EH (cell line): ENCODE measurements at places on chromosomes 7 and 10.

- no peak for DNase-seq
Measured at GRCh38 chr10:29257784-29258135, 31.1 kb upstream of the LYZL1 start.

GRCh38 chr7:101177644-101178043 lies 2.4 kb downstream of the NAT16 start:
- no peak for DNase-seq

- peak; percentile 6 for DNase-seq
Measured at GRCh38 chr10:96271016-96271815, at the start of gene BLNK. Gene BLNK (minus strand): TSS chr10:96271569. CDS start chr10:96271398, 171 bp downstream.

- no peak for DNase-seq
Measured at GRCh38 chr10:71344154-71344925, 25.3 kb downstream of the SLC29A3 start.

- no peak for DNase-seq
Measured at GRCh38 chr10:73763343-73763742, 18.5 kb upstream of the CHCHD1 start.

GRCh38 chr7:72159911-72160310 lies 252.2 kb downstream of the CALN1 start:
- no peak for DNase-seq

DNA sequence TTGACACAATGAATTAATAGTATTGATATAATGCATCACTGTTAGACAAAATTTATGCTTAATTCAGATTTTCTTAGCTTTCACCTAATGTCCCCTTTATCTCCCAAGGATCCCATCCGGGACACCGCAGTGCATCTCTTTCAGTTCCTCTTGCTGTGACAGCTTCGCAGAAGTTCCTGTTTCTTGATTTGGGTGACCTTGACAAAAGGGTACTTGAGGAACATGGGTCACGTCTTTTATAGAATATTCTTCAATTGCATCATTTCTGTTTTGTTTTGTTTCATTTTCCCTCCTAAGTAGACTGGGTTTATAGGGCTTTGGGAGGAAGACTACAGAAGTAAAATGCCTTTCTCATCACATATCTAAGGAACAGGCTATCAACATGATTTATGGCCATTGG lies 453.2 kb downstream of the DPP6 start:
- DNase-seq: no peak

DNA sequence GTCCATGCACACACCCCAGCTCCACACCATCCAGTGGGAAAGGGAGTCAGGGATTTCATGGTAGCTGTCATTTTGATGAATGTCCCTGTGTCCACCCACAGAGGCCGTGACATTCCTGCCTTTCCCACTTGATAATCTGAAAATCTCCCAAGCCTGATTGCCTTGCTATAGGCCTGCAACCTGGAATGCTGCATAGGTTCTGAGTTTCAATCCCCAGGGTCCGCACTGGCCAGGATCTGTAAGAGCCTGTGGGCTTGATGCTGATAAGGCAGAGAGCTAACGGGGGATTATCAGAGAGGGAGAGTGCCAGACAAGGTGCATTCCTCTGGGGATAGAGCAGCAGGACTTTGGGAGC lies 57.5 kb downstream of the RBM20 start:
- peak; percentile 28 for DNase-seq

DNA sequence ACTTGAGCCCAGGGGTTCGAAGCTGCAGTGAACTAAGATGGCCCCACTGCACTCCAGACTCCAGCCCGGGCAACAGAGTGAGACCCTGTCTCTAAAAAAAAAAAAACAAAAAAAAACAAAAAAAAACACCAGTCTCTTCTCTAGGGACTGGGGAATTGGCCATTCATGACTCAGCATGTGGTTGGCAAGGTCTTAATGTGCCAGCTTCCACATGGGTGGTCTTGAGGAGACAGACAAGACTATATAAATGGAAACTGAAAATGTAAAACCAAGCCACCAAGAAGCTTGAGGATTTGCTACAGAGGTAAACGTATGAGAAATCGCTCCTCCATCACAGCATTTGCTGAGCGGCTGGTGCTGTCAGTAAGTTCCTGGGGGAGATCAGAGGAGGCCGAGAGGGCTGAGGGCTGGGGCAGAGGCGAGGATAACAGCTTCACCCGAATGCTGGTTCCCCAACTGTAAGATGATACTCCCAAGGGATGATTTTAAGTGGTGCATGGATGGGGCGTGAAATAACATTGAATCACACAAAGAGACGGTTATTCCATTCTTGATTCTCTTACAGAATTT lies 128.7 kb downstream of the C10orf105 start:
- no peak for DNase-seq

- DNase-seq: peak; percentile 38
Measured at GRCh38 chr7:77330169-77330882, 85.8 kb downstream of the GSAP start.

GRCh38 chr10:132946-133898 lies 2.0 kb upstream of the ZMYND11 start:
- peak; percentile 91 for DNase-seq

GRCh38 chr10:11772575-11773288 lies 30.6 kb downstream of the ECHDC3 start:
- DNase-seq: no peak

GRCh38 chr10:69846293-69846921 lies 44.7 kb downstream of the COL13A1 start:
- DNase-seq: peak; percentile 38

GRCh38 chr7:159105832-159106811 lies 38.5 kb downstream of the VIPR2 start:
- no peak for DNase-seq

GRCh38 chr10:74244097-74244685 lies 93.2 kb downstream of the ADK start:
- peak; percentile 55 for DNase-seq

GRCh38 chr7:20892776-20893175 lies 106.1 kb upstream of the SP8 start:
- DNase-seq: no peak

DNA sequence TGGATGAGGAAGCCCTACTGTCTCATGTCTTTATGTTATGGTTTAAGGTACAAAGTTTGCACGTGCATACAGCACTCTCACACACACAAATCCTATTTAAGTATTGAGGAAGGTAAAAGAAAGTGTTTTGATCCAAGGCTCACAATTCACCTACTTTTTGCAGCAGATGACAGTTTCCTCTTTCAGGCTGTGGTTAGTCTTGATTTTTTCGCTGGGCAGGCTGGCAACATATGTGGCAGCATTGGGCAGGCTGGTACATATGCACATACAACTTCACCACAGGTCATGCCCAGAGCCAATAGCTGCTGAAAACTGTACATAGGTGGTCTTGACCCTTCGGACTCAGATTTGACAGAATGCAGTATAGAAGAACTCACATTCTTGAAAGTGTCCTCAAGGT lies 29.1 kb upstream of the SDHAF3 start:
- DNase-seq: no peak

- no peak for DNase-seq
Measured at GRCh38 chr10:33498391-33498891, 164.0 kb upstream of the NRP1 start.

- DNase-seq: peak; percentile 77
Measured at GRCh38 chr7:116258734-116259133, 48.4 kb downstream of the TES start.

- DNase-seq: peak; percentile 95
Measured at GRCh38 chr10:119370111-119370741, 162.9 kb downstream of the GRK5 start.

DNA sequence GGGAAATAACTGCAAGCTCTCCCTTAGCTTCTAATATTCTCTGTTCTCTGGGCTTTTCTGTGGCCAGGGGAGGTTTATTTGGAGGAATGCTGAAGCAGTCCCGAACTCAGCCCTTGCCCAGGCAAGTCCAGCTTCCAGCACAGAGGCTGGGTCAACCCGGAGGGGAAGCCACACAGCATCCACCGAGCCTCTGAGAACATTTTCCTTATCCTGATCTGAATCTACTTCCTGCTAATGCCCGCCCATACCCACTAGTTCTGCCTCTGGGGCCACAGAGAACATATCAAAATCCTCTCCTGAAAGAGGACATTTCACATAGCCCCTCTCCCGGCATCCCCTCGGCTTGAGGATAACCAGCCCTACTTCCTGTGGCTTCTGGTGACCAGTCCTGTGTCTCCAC lies 31.1 kb downstream of the SH3PXD2A start:
- DNase-seq: no peak

- peak; percentile 98 for DNase-seq
Measured at GRCh38 chr10:119305860-119306513, 98.6 kb downstream of the GRK5 start.

DNA sequence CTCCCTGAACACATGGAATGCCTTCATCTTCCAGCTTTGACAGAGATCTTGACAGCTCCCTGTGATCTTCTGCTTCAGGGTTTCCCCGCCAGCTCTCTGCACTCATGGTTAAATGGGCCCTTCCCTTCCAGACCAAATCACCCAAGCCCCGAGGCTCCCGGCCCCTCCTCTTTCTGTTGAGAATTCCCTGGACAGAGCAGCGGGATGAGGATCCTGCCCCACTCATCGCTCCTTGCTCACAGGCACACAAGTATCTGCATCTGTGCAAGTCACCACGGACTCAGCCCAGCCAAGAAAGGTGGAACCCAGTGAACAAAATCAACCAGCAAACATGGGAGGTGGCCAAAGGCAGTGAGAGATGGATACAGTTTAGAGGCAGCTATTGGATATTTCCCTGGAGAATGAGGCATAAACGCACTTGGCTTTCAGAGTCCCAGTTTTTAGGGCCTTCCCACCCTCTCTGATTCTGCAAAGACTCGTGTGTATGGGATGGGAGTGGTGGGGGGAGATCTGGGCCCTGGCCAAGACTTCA lies 37.7 kb upstream of the CXCL12 start:
- DNase-seq: no peak

DNA sequence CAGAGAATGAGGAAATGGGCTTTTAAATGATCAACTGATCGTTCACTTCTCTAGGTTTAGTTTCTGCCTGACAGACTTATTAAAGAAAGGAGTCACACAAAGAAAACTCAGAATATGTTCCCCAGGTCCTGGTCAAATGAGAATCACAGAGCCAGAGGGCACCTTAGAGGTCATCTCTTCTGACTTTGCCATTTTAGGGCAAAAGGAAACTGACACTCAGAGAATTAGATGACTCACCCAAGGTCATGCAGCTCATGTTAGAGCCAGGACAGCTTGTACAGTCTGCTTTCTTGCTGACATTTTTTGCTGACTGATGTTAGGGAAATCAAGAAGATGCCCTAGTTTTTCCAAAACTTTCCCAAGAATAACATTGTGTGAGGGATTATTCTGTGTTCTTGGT lies 312.7 kb upstream of the SP8 start:
- DNase-seq: no peak

GRCh38 chr7:41436139-41436538 lies 266.8 kb downstream of the INHBA start:
- no peak for DNase-seq

DNA sequence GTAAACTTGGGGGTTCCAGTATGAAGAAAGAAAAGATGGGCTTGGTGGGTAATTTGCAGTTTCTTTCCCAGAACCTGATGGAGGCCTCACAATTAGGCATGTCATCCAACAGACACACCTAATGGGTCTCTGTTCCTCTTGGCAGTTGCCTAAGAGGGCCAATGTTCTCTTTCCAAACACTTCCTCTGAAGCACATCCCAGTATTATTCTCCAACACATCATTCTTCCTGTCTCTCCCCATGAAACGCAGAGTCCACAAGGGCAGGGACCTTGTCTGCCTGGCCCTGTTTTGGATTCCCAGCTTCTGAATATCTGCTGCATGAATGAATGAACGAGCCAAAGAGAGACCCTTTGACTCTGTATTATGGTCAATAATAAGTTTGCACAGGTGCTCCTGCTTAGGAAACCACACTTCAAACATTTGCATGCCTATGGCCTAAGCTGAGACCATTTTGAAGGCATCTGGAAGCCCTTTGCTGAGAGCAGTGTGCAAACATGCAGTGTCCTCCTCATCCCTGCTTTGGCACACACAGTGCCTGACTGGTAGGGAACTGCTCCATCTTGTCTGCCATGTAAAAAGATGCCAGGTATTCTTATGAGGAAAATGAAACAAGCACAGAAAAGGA lies 100.9 kb upstream of the CHST15 start:
- no peak for DNase-seq

DNA sequence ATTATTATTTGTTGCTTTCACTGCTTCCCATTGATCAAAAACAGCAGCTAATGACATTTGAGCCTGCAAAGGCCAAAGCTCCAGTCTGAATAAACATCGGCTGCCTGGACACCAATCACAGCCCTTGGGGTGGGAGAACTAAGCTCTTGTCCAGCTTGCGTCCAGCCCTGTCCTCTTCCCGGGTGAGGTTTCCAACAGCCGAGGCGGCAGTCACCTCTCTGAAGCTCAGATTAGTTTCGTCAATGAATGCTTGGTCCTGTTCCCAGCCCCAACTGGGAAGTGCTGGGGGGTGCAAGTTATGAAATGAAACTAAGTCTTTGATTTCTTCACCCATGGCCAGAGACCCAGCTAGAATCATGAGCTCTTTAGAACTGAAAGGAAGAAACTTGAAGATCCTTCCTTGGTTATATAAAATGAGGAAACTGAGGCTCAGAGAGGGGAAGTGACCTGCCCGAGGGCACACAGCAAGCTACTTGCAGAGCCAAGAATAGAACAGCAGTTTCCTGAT lies 114.0 kb upstream of the TCF7L2 start:
- no peak for DNase-seq

DNA sequence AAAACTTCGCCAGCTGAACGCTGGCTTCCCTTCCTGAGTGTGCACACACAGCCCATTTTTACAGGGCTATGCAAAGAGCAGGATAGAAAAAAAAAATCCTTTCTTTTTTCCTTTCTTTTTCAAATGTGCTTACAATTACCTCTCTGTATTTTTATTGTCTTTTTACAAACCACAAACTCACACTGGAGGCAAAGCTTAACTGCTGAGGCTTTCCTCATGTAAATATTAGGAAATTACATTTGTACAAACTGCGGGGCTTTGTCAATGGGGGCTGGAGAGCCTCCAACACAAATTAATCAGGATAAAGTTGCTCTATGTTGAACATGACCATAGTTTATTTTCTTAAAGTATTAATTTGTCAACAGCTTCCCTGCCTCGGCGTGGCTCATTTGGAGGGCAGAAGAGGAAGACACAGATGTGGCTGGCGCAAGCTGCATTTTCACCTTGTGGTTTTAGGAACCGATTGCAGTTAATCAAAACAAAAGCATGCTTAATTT lies 411.7 kb upstream of the MKI67 start:
- no peak for DNase-seq

GRCh38 chr10:63976538-63976937 lies 455.3 kb downstream of the REEP3 start:
- peak; percentile 39 for DNase-seq

GRCh38 chr7:16086743-16087142 lies 334.6 kb downstream of the CRPPA start:
- no peak for DNase-seq
